ENCODE measurements at places on chromosomes 2 and 18. TPM values are rescaled to one million over a fixed set of nuclear protein-coding genes. Genes with fewer than 3 reads are reported as not detected.
A peak's percentile ranks its signal among the peaks of the same experiment; 100 is the strongest.

GRCh38 chr2:9347411-9347881 is 75.9 kb downstream of the ITGB1BP1 start:
- peaks cover 4% of the 10 kb centered on the region for H3K27me3 ChIP-seq
- no peaks in the 10 kb centered on the region for H3K4me1 ChIP-seq
- no peaks in the 10 kb centered on the region for H3K36me3 ChIP-seq

- peaks cover 5% of the 10 kb centered on the region for H3K4me1 ChIP-seq
- no peaks in the 10 kb centered on the region for H3K36me3 ChIP-seq
- H3K27me3 ChIP-seq, result no peaks in the 10 kb centered on the region
- no peak overlapping the region for H3K27ac ChIP-seq
Observed at GRCh38 chr2:60972889-60973656, 44.4 kb upstream of the PEX13 start.

DNA sequence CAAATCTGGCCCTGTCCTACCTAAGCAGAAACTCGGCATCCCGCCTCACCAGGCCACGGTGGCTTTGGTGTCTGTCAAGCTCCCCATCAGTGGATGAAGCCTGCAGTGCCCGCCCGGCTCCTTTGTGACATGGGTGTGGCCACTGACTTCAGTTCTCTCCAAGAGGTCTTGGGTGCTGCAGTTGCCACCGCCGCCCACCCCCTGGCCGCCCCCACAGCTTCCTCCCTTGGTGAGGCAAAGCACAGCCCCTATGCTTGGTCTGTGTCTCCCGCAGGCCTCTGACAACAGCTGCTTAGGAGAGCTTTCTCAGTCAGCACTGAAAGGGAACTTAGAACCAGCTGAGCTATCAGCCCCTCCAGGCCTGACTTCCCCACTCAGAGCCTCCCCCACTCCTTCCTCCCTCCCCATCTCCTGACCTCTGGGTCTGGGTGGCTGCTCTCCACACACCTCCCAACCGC is 22.9 kb upstream of the GPR55 start:
- no peak overlapping the region for H3K4me3 ChIP-seq
- no peaks in the 10 kb centered on the region for H3K36me3 ChIP-seq
- peaks cover 4% of the 10 kb centered on the region for H3K4me1 ChIP-seq

DNA sequence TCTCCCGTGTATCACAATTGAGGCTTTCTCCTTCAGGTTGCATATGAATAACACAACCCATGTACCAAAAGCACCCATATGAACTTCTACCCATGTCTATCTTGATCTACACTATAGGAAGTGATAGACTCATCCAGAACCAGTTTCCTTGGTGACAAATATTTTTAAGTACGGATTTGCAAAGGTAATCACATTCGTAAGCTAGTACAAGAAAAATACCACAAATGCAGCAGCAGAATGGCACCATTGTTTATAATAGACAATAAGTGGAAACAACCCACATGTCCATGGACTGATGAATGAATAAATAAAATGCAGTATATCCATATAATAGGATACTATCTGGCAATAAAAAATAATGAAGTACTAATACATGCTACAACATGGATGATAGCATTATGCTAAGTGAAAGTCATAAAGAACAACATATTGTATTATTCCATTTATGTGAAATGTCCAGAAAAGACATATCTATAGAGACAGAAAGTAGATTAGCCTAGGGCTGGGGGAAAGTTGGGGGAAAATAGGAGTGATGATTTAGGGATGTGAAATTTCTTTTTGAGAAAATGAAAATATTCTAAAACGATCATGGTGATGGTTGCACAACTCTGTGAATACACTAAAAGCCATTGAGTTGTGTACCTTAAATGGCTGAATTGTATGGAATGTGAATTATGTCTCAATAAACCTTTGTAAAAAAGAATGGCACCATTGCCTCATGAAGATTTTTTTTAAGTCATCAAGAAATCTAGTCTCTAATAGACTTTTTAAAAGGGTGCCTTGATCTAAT is 3.4 kb upstream of the CCDC88A start:
- H3K36me3 ChIP-seq, result no peaks in the 10 kb centered on the region
- DNase-seq, result no peak
- H3K27ac ChIP-seq, result no peak overlapping the region
- no peak overlapping the region for H3K4me3 ChIP-seq
- H3K4me1 ChIP-seq, result peaks cover 17% of the 10 kb centered on the region

DNA sequence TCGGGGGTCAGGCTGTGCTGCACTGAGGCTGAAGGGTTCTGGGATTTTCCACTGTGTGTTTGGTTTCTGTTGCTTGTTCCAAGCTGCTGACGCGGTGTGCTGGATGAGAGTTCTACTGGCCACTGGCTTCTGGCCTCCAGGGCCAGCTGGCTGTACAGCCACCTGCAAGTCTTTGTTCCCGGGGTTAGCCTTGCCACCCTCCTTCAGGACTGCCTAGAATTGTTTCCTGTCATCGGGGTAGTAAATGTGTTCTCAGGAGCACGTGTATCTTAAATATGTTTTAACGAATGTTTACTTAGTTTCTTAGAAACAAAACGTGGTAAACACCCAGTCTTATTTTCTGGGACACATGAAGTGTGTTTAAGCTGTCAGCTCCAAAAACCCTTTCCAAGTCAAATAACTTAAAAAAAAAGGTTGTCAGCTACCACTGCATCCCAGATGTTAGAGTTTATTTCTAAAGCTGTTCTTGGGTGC is 231.2 kb downstream of the AGAP1 start:
- H3K4me3 ChIP-seq, result no peak overlapping the region
- no peaks in the 10 kb centered on the region for H3K27me3 ChIP-seq
- no peaks in the 10 kb centered on the region for H3K36me3 ChIP-seq
- H3K4me1 ChIP-seq, result no peaks in the 10 kb centered on the region

DNA sequence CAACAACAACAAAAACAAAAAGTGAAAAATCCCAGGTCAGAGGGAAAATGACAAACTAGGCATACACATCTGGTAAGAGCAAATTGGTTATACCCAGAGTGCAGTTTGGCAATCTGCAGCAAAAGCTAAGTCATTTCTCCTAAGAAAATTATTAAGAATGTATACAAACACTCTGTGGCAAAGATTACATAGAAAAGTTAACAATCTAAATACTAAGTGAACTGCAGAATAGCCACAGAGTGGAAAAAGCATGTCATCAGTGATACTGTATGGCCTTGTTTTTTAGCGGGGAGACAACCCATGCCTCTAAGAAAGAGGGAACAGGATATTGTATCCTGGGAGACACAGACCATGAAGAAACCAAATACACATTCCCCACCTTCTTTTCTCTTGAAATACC is 136.0 kb upstream of the ITGB6 start:
- no peak for DNase-seq
- no peak overlapping the region for H3K27ac ChIP-seq
- no peak overlapping the region for H3K4me3 ChIP-seq
- no peaks in the 10 kb centered on the region for H3K36me3 ChIP-seq

DNA sequence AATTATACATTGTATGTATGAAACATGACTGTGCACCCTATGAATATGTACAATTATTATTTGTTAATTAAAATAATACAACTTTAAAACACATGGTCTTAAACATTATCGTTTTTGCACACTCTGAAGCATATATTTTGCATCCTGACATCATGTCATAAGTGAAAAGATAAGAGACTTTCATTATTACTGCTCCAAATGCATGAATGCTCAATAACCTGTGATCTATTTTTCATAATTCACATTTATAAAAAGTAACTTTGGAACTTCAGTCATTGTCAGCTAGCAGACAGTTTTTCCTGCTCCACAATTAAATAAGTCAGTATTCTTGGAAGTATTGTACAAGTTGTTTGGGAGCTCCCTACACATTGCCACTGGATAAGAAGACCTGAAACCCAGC is 1.3 kb upstream of the ITPRIPL1 start:
- no peak overlapping the region for H3K4me3 ChIP-seq
- H3K27me3 ChIP-seq, result no peaks in the 10 kb centered on the region

- DNase-seq, result peak; percentile 4
- no peak overlapping the region for H3K27ac ChIP-seq
- H3K36me3 ChIP-seq, result no peaks in the 10 kb centered on the region
Observed at GRCh38 chr18:46315161-46315560, 211.0 kb downstream of the HAUS1 start.

DNA sequence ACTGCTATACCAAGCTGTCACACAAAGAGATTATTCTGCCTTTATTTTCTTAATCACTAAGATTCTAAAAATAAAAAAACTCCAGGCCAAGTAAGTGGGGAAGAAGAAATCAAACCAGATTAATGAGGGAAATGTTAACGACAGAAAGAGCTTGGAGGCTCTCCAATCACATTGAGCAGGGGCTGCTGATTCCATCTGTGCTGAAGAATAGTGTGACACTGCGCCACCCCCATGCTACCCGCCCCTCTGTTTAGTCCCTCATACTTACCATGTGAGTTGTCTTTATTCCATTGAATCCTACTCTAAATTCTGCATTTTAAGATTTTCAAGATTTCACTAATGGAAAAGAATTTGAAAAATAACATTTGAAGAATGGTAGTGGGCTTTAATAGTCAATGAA is 998.0 kb upstream of the CDH2 start:
- no peaks in the 10 kb centered on the region for H3K36me3 ChIP-seq
- no peak for DNase-seq
- H3K4me3 ChIP-seq, result no peak overlapping the region
- no peak overlapping the region for H3K27ac ChIP-seq

DNA sequence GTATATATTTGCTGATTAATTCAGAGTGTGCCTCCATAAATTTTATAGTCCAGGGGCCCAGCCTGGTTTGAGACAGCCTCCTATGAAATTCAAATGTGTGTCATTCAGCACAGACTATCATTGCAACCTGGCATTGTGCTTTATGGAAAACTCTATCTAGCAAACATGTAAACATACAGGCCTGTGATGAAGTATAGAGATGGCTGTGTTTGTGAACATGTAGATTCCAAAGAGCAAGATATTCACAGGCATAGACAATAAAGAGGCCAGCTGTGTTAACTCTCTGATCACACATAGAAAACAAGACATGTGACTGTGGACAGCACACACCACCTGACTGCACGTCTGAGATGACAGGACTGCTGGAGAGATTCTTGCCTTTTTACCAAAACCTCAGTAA is 297.9 kb downstream of the EN1 start:
- H3K4me3 ChIP-seq, result no peak overlapping the region
- no peaks in the 10 kb centered on the region for H3K4me1 ChIP-seq
- H3K27ac ChIP-seq, result no peak overlapping the region
- no peaks in the 10 kb centered on the region for H3K36me3 ChIP-seq
- no peak for DNase-seq
- no peaks in the 10 kb centered on the region for H3K27me3 ChIP-seq

DNA sequence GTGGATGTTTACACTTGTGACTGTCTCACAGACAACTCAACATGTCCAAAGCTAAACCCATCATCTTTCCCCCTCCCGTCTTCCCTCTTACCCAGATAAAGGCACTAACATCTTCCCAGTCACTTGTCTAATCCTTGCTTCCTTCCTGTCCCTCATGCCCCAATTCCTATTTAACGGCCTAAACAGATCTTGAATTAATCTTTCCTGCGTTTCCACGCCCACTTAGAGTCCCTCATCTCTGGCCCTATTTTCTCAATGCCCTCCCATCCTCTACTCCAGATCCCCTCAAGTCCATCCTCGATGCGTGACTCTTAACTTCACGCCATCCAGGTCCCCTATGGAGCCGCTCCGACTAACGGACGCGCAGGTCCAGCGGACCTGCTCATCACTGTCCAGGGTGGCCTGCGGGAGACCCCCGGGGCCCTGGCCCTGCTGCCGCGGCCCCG is 682 bp upstream of the SCLY start:
- H3K4me1 ChIP-seq, result peaks cover 21% of the 10 kb centered on the region
- H3K4me3 ChIP-seq, result peak overlapping the region; percentile 92
- no peaks in the 10 kb centered on the region for H3K27me3 ChIP-seq
- H3K36me3 ChIP-seq, result peaks cover 2% of the 10 kb centered on the region
- H3K27ac ChIP-seq, result peak overlapping the region; percentile 86
- peak; percentile 6 for DNase-seq

DNA sequence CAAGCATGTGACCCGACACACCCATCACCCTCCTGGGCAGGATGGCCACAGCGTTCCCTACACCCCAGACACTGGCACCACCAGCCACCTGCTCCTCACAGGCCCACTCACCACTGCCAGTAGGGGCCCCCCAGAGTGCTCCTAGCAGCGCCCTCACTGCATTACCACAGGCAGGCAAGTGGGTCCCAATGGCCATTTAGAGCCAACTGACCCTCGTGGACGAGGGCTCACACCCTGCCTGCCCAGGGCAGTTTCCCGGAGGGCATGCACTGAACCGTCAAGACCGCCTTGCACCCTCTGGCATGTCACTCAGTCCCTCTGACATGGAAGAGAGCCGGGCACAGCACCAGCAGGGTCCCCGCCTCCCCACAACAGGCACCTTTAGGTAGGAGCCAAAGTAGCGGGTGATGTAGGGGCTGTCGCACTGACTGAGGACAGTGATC is 7.3 kb downstream of the STK25 start:
- no peaks in the 10 kb centered on the region for H3K4me1 ChIP-seq
- no peaks in the 10 kb centered on the region for H3K36me3 ChIP-seq
- DNase-seq, result no peak
- H3K4me3 ChIP-seq, result no peak overlapping the region

- DNase-seq, result no peak
- no peaks in the 10 kb centered on the region for H3K27me3 ChIP-seq
- H3K4me1 ChIP-seq, result no peaks in the 10 kb centered on the region
- H3K4me3 ChIP-seq, result no peak overlapping the region
- no peaks in the 10 kb centered on the region for H3K36me3 ChIP-seq
- no peak overlapping the region for H3K27ac ChIP-seq
Observed at GRCh38 chr2:235977445-235977844, 190.7 kb downstream of the GBX2 start.

GRCh38 chr2:112850588-112850987 is 14.0 kb upstream of the IL1B start:
- H3K4me1 ChIP-seq, result no peaks in the 10 kb centered on the region
- H3K27me3 ChIP-seq, result no peaks in the 10 kb centered on the region
- no peaks in the 10 kb centered on the region for H3K36me3 ChIP-seq
- no peak for DNase-seq

DNA sequence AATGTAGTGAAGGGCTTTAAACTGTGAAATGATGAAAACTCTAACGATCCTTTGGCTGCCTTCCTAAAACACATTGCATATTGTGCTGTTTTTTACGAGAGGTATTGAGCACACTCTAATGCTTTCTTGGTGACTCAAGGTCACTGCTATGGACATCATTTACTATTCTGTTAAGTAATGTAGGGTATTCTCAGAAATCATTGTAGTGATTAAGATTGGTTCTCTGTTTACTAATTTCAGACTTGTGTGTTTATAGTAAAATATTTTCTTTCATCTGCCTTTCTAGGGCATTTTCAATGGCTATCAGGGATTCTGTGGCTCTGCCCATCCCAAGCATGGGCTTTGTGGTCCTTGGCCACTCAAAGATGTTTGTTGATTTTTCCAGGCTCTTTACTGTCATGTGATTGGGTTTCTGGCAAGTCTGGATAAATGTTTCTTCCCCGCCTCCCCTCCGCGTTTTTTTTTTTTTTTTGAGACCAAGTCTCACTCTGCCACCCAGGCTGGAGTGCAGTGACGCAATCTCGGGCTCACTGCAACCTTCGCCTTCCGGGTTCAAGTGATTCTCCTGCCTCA is 29.3 kb downstream of the UBE2F start:
- no peaks in the 10 kb centered on the region for H3K27me3 ChIP-seq
- H3K4me3 ChIP-seq, result no peak overlapping the region
- DNase-seq, result no peak

GRCh38 chr2:121044412-121044811 is 240.6 kb downstream of the TFCP2L1 start:
- H3K27me3 ChIP-seq, result no peaks in the 10 kb centered on the region
- no peaks in the 10 kb centered on the region for H3K4me1 ChIP-seq
- no peaks in the 10 kb centered on the region for H3K36me3 ChIP-seq
- no peak for DNase-seq

GRCh38 chr18:74281980-74282754 is 9.6 kb downstream of the CYB5A start:
- H3K27ac ChIP-seq, result no peak overlapping the region
- H3K36me3 ChIP-seq, result no peaks in the 10 kb centered on the region
- H3K4me3 ChIP-seq, result no peak overlapping the region
- H3K4me1 ChIP-seq, result peaks cover 10% of the 10 kb centered on the region
- no peaks in the 10 kb centered on the region for H3K27me3 ChIP-seq
- DNase-seq, result no peak

The INHBB gene
- not detected for total RNA-seq

The CABYR gene
- 1.2 TPM for total RNA-seq

Measured in CD8-positive, alpha-beta memory T cell (primary cell).